T-helper 17 cell (primary cell): ENCODE measurements at places on chromosomes 4 and X. TPM values are rescaled to one million over a fixed set of nuclear protein-coding genes. Genes with fewer than 3 reads are reported as not detected.

- DNase-seq: no peak
- no peaks in the 10 kb centered on the region for H3K4me1 ChIP-seq
- H3K36me3 ChIP-seq: no peaks in the 10 kb centered on the region
- no peak overlapping the region for H3K4me3 ChIP-seq
- H3K27ac ChIP-seq: no peak overlapping the region
These were observed 125.0 kb downstream of the TBX22 start for GRCh38 chrX:80139564-80139963.

- no peaks in the 10 kb centered on the region for H3K27me3 ChIP-seq
- no peaks in the 10 kb centered on the region for H3K4me1 ChIP-seq
- no peak overlapping the region for H3K27ac ChIP-seq
- no peak for DNase-seq
- H3K36me3 ChIP-seq: no peaks in the 10 kb centered on the region
These were observed 21.4 kb upstream of the PLAC1 start for GRCh38 chrX:134679644-134680043.

GRCh38 chr4:142480244-142480643 lies 365.9 kb downstream of the INPP4B start:
- no peaks in the 10 kb centered on the region for H3K36me3 ChIP-seq
- no peak for DNase-seq
- no peak overlapping the region for H3K4me3 ChIP-seq
- H3K4me1 ChIP-seq: peaks cover 16% of the 10 kb centered on the region
- H3K27me3 ChIP-seq: no peaks in the 10 kb centered on the region

- peaks cover 15% of the 10 kb centered on the region for H3K4me1 ChIP-seq
- peaks cover 4% of the 10 kb centered on the region for H3K36me3 ChIP-seq
- H3K27me3 ChIP-seq: no peaks in the 10 kb centered on the region
These were observed 156.2 kb upstream of the PPP1R2C start for GRCh38 chrX:42934020-42934726.

DNA sequence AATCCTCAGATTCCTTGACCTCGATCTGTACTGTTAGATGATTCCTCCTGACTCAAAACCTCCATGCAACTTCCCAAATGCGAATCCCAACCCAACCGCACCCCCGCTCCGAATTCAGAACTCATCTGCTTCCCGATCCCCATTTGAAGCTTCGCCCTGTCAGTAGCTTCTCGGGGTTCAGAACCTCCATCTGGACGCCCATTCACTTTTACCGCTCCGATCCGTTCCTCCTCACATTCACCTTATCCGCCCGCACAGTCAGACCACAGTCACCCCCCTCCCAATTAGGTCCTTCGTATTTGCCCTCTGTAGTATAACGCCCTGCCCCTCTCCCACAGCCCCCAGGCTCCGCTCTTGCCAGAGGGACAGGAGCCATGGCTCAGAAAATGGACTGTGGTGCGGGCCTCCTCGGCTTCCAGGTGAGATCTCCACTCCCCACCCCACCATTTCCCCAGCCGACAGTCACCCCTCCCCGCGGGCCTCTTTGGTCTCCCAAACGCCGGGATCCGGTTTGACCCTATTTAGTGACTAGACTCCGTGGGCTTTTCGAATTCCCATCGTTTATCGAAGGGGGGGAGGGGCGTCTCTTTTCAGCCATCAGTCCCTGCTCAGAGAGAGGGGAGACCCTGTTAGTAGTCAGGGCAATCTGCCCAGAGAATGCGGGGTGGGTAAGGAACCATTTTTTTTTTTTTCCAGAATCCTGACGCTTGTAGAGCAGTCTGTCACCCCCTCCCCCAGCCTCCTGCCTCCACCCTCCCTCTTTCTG lies 691 bp downstream of the MAGED1 start:
- H3K4me1 ChIP-seq: peaks cover 11% of the 10 kb centered on the region
- peak overlapping the region; percentile 96 for H3K4me3 ChIP-seq
- peak overlapping the region; percentile 88 for H3K27ac ChIP-seq
- no peaks in the 10 kb centered on the region for H3K27me3 ChIP-seq
- peaks cover 2% of the 10 kb centered on the region for H3K36me3 ChIP-seq

GRCh38 chrX:40120838-40121580 lies 23.3 kb upstream of the BCOR start:
- H3K27ac ChIP-seq: no peak overlapping the region
- H3K36me3 ChIP-seq: no peaks in the 10 kb centered on the region
- no peaks in the 10 kb centered on the region for H3K4me1 ChIP-seq
- no peak overlapping the region for H3K4me3 ChIP-seq

- H3K4me1 ChIP-seq: peaks cover 4% of the 10 kb centered on the region
- no peak overlapping the region for H3K27ac ChIP-seq
- no peak for DNase-seq
These were observed 97.1 kb downstream of the MRPL1 start for GRCh38 chr4:77959566-77960338.

The TMEM271 gene
- not detected for total RNA-seq

The SORBS2 gene
- not detected for total RNA-seq

- no peak overlapping the region for H3K27ac ChIP-seq
- peak overlapping the region; percentile 62 for H3K4me3 ChIP-seq
- DNase-seq: no peak
- no peaks in the 10 kb centered on the region for H3K36me3 ChIP-seq
These were observed 2.0 kb downstream of the ATP6AP2 start for GRCh38 chrX:40582811-40583210.

DNA sequence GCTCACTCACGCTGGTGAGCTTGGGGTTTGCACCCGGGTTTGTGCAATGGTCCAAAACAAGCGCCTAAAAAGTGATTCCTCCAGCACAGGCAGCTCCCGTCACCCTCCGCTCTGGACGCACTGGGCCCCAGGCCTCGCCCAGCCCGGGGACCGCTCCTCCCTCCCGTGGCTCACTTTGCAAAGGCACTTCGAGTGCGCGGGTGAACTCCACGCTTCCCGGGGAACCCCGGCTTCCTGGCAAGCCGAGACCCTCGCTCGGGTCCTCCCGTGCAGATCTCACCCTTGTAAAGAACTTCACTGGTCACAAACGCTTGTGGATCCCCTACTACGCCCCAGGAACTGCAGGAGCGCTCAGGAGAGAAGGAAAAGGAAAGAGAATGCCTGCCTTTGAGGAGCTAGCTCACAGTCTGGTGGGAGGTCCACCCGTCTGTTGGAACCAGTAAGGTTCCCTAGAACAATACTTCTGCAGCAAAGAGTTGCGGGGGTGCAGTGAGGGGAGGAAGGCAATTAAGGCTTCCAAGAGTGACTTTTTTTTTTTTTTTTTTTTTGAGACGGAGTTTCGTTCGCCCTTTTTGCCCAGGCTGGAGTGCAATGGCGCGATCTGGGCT lies at the start of gene CTPS2:
Gene CTPS2 (minus strand): TSS at position 122 of the 608 bp plus-strand sequence. CDS start 9,767 bp downstream, outside the sequence.
- peaks cover 5% of the 10 kb centered on the region for H3K4me1 ChIP-seq
- DNase-seq: peak; percentile 25
- no peaks in the 10 kb centered on the region for H3K36me3 ChIP-seq
- H3K27me3 ChIP-seq: no peaks in the 10 kb centered on the region

GRCh38 chrX:13590207-13590606 lies 20.8 kb downstream of the EGFL6 start:
- no peaks in the 10 kb centered on the region for H3K4me1 ChIP-seq
- H3K4me3 ChIP-seq: no peak overlapping the region
- H3K27ac ChIP-seq: no peak overlapping the region
- peaks cover 4% of the 10 kb centered on the region for H3K27me3 ChIP-seq

GRCh38 chr4:87108142-87108546 lies 112.3 kb downstream of the KLHL8 start:
- peak overlapping the region; percentile 77 for H3K27ac ChIP-seq
- peaks cover 42% of the 10 kb centered on the region for H3K4me1 ChIP-seq
- peaks cover 11% of the 10 kb centered on the region for H3K36me3 ChIP-seq
- no peak overlapping the region for H3K4me3 ChIP-seq
- no peaks in the 10 kb centered on the region for H3K27me3 ChIP-seq

- no peaks in the 10 kb centered on the region for H3K36me3 ChIP-seq
- peaks cover 7% of the 10 kb centered on the region for H3K4me1 ChIP-seq
- no peak for DNase-seq
- H3K4me3 ChIP-seq: no peak overlapping the region
- no peaks in the 10 kb centered on the region for H3K27me3 ChIP-seq
- no peak overlapping the region for H3K27ac ChIP-seq
These were observed 36.8 kb upstream of the TAPT1 start for GRCh38 chr4:16263056-16263455.

- no peaks in the 10 kb centered on the region for H3K36me3 ChIP-seq
- no peaks in the 10 kb centered on the region for H3K27me3 ChIP-seq
- H3K4me1 ChIP-seq: no peaks in the 10 kb centered on the region
- DNase-seq: no peak
These were observed 12.1 kb upstream of the FAM47A start for GRCh38 chrX:34144246-34144645.

GRCh38 chr4:53784112-53784511 lies 192.8 kb upstream of the LNX1 start:
- no peaks in the 10 kb centered on the region for H3K4me1 ChIP-seq
- DNase-seq: no peak
- no peak overlapping the region for H3K27ac ChIP-seq
- no peak overlapping the region for H3K4me3 ChIP-seq
- H3K36me3 ChIP-seq: no peaks in the 10 kb centered on the region
- H3K27me3 ChIP-seq: peaks cover 2% of the 10 kb centered on the region

The PSAPL1 gene
- not detected for total RNA-seq

DNA sequence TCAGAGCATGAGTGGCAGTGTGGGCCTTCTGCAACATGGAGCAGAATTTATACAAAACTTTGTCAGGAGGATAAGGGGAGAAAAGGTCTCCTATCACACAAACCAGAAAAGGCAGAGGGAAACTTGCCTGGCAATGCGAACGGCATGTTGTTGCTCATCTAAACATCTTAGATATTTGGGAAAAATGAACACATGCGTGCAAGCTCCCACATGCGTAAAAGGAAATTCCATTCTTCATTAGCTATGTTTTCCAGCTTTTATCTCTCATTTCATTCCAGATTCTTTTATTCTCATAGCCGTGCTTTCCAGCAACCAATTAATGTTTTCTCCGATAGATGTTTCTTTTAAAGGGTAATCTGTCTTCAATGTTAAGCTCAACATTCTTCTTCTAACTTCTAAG lies 31.3 kb upstream of the GBA3 start:
- DNase-seq: no peak
- H3K27ac ChIP-seq: no peak overlapping the region
- peaks cover 2% of the 10 kb centered on the region for H3K36me3 ChIP-seq
- no peak overlapping the region for H3K4me3 ChIP-seq

DNA sequence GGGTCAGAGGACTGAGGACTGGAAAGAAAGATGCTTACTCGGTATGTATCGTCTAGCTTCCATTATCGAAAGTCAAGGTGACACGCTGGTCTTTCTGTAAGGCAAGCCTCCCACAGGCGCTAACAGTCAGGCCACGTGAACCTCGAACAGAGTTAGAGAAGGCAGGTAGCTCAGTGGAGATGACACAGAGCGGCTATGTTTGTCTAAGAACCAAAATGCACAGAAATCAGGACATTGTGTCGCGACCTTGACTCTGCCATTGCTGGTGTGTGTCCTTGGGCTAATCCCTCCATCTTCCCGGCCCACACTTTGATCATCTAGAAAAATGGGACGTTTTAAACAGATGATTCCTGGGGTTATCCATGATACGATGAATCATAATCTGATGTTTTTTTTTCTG lies 40.3 kb downstream of the IRF2 start:
- no peaks in the 10 kb centered on the region for H3K27me3 ChIP-seq
- peaks cover 3% of the 10 kb centered on the region for H3K36me3 ChIP-seq
- H3K4me1 ChIP-seq: peaks cover 50% of the 10 kb centered on the region
- DNase-seq: no peak

GRCh38 chrX:72634331-72634730 lies 61.7 kb upstream of the HDAC8 start:
- H3K27me3 ChIP-seq: peaks cover 4% of the 10 kb centered on the region
- H3K27ac ChIP-seq: no peak overlapping the region
- no peaks in the 10 kb centered on the region for H3K4me1 ChIP-seq
- no peak for DNase-seq
- H3K4me3 ChIP-seq: no peak overlapping the region

The HHIP gene
- total RNA-seq: not detected

GRCh38 chrX:19907794-19908193 lies 20.4 kb upstream of the SH3KBP1 start:
- no peaks in the 10 kb centered on the region for H3K36me3 ChIP-seq
- no peak overlapping the region for H3K4me3 ChIP-seq
- H3K4me1 ChIP-seq: peaks cover 6% of the 10 kb centered on the region
- no peak for DNase-seq

DNA sequence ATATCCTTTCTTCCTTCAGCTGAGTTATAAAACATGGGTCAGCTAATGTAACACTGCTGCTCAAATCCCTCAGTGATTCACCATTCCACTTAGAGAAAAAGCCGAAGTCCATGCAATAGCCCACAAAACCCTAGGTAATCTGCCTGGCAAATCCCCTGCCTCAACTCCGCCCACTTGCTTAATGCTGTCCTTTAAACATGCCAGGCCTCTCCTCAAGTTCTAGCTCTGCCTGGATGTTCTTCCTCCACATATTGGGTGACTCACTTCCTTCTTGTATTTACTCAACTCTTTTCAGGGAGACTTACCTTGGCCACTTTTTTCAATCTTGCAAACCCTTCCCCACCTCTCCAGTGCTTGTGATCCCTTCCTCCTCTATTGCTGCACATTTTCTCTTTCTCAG lies 89.8 kb downstream of the EMCN start:
- DNase-seq: no peak
- no peak overlapping the region for H3K4me3 ChIP-seq
- no peaks in the 10 kb centered on the region for H3K36me3 ChIP-seq
- H3K4me1 ChIP-seq: peaks cover 3% of the 10 kb centered on the region
